Activated naive CD4-positive, alpha-beta T cell treated with anti-CD3 and anti-CD28 coated beads for 36 hours (primary cell): ENCODE measurements at places on chromosomes 13 and 19. TPM values are rescaled to one million over a fixed set of nuclear protein-coding genes. Genes with fewer than 3 reads are reported as not detected.

DNA sequence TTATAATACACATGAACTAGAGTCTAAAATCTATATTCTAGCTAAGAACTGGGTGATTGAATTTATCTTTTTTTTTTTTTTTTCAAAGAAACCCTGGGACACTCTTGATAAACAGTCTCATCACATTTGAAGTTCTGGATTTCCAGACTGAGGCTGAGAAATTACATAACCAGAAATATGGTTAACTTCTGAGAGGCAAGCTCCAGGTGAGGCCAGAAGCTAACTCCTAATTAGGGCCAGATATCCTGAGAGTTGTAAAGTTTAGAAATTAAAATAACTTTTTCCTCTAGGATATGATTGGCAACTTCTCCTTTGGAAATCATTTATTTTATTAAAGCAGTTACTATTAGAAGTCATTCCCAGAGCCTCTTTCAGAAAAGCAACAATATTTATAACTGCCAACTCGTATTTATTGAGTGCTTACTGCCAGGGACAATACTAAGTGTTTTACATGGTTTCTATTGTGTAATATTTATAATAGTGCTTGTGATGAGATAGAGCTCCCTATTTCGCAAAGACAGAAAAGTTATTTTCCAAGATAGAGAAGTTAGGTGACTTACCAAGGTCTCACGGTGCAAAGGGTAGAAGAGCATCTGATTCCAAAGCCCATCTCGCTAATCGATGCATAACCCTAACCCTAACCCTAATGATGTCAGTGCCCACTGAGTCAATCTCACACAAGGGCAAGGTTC, 187.7 kb downstream of the DCT start:
- H3K27ac ChIP-seq: no peak overlapping the region
- H3K27me3 ChIP-seq: no peaks in the 10 kb centered on the region
- no peaks in the 10 kb centered on the region for H3K36me3 ChIP-seq
- no peak for DNase-seq
- peaks cover 2% of the 10 kb centered on the region for H3K4me1 ChIP-seq

DNA sequence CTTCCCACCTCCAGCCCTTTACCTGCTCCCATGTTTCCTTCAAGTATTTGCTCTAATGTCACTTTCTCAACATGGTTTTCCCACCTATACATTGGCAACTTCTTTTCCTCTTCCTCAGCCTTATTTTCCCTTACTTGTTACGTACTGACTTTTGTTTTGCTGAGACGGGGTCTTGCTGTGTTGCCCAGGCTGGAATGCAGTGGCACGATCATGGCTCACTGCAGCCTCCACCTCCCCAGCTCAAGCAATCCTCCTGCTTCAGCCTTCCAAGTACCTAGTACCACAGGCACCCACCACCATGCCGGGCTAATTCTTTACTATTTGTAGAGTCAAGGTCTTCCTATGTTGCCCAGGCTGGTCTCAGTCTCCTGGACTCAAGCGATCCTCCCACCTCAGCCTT, 5.0 kb downstream of the PRODH2 start:
- H3K4me1 ChIP-seq: no peaks in the 10 kb centered on the region
- no peaks in the 10 kb centered on the region for H3K36me3 ChIP-seq
- H3K27ac ChIP-seq: no peak overlapping the region
- H3K4me3 ChIP-seq: no peak overlapping the region

GRCh38 chr13:44814161-44814560, 175.1 kb downstream of the NUFIP1 start:
- peaks cover 17% of the 10 kb centered on the region for H3K27me3 ChIP-seq
- DNase-seq: no peak
- no peak overlapping the region for H3K27ac ChIP-seq
- no peak overlapping the region for H3K4me3 ChIP-seq

Gene ZNF208
- 0.96 TPM for total RNA-seq

Gene ZNF793
- total RNA-seq: 3.9 TPM

GRCh38 chr13:45820106-45820838, 31.3 kb downstream of the SIAH3 start:
- no peak overlapping the region for H3K4me3 ChIP-seq
- no peak overlapping the region for H3K27ac ChIP-seq
- no peaks in the 10 kb centered on the region for H3K4me1 ChIP-seq

Gene TNFSF9
- 1.3 TPM for total RNA-seq

Gene FAM124A
- not detected for total RNA-seq

DNA sequence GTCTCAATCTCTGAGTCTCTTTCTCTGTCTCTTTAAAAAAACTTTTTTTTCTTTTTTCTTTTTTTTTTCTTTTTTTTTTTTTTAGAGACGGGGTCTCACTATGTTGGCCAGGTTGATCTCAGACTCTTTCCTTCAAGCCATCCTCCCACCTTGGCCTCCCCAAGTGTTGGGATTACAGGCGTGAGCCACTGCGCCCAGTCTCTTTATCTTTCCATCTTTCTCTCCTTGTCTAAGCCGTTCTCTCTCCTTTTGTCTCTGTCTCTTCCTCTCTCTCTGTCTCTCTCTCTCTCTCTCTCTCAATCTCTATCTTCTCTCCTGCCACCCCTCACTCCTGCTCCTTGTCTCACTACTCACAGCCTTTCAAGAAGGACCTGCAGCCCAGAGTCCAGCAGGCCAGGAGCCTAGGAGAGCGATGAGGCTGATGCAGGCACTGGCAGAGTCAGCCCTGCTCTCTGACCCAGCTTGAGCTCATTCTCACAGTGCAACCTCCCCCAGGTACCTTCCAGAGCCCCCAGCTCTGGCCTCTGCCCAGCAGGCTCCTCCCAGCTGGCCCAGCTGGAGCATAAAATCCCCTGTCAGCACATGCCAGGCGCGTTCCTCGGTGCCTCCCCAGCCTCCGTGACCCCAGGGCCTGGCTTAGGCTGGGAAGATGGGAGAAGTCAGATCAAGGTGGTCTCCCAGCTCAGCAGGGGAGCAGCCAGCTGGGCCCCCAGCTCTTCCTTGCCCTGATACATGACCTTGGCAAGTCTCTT, at the start of gene NPHS1:
Gene NPHS1, minus strand, starts transcription at position 476 of the 752 bp plus-strand sequence. CDS start 667 bp downstream, outside the sequence.
- no peak for DNase-seq
- H3K4me3 ChIP-seq: no peak within 1 kb of the TSS
- peaks cover 7% of the 10 kb centered on the region for H3K4me1 ChIP-seq
- peaks cover 37% of the 10 kb centered on the region for H3K27me3 ChIP-seq

Gene BTBD2
- total RNA-seq: 49.0 TPM

GRCh38 chr19:14505488-14506239, 9.7 kb upstream of the GIPC1 start:
- H3K4me3 ChIP-seq: no peak overlapping the region
- DNase-seq: peak; percentile 87
- H3K4me1 ChIP-seq: peaks cover 63% of the 10 kb centered on the region
- H3K27ac ChIP-seq: peak overlapping the region; percentile 69
- no peaks in the 10 kb centered on the region for H3K27me3 ChIP-seq

Gene GZMM
- 20.7 TPM for total RNA-seq

- H3K27me3 ChIP-seq: no peaks in the 10 kb centered on the region
- H3K4me3 ChIP-seq: no peak overlapping the region
- no peaks in the 10 kb centered on the region for H3K4me1 ChIP-seq
- no peaks in the 10 kb centered on the region for H3K36me3 ChIP-seq
- no peak overlapping the region for H3K27ac ChIP-seq
- no peak for DNase-seq
These were observed 2753.0 kb downstream of the PCDH9 start for GRCh38 chr13:64477146-64477545.

DNA sequence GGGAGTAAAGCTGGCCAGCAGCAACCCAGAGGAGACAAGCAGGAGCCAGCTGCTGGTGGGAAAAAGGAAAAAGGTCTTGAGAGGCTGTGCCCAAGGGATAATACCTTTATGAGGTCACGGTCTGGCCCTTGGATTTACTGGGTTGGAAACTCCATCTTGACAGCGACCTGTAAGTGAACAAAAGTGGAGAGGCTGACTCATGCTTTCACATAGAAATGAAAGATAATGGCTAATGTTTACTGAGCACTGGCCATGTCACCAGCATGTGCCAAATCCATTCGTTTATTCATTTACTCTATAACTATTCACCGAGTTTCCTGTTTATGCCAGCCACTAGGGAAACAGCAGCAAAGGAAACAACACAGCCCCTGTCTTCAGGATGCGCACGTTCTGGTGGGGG, 4.7 kb downstream of the VRK3 start:
- no peak for DNase-seq
- H3K27ac ChIP-seq: peak overlapping the region; percentile 43

DNA sequence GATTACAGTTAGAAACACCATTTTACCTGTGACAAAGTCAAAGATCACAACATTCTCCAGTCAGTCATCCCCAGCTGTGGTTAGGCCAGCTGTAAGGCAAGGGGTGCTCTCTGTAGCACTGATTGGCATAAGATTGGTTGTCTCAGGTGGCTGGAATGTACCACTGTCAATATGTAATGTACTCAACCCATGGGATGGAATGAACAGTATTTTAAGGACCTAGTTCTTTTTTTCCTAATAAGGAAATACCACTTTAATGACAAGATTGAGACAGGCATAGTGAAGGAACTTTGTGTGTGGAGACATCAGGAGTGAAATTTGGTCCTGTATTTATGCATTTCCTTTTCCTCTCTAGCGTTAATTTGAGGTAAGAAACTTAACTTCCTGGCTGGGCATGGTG, 310.7 kb downstream of the ITGBL1 start:
- H3K27me3 ChIP-seq: peaks cover 19% of the 10 kb centered on the region
- no peak for DNase-seq
- no peak overlapping the region for H3K27ac ChIP-seq
- no peaks in the 10 kb centered on the region for H3K4me1 ChIP-seq

- no peak overlapping the region for H3K4me3 ChIP-seq
- no peaks in the 10 kb centered on the region for H3K36me3 ChIP-seq
- no peak overlapping the region for H3K27ac ChIP-seq
- H3K27me3 ChIP-seq: no peaks in the 10 kb centered on the region
These were observed 85.9 kb downstream of the SLITRK1 start for GRCh38 chr13:83796364-83796763.

- peaks cover 39% of the 10 kb centered on the region for H3K36me3 ChIP-seq
- no peaks in the 10 kb centered on the region for H3K27me3 ChIP-seq
- no peaks in the 10 kb centered on the region for H3K4me1 ChIP-seq
- H3K27ac ChIP-seq: no peak overlapping the region
- H3K4me3 ChIP-seq: no peak overlapping the region
- DNase-seq: no peak
These were observed 36.2 kb downstream of the METTL21C start for GRCh38 chr13:102658660-102659059.

DNA sequence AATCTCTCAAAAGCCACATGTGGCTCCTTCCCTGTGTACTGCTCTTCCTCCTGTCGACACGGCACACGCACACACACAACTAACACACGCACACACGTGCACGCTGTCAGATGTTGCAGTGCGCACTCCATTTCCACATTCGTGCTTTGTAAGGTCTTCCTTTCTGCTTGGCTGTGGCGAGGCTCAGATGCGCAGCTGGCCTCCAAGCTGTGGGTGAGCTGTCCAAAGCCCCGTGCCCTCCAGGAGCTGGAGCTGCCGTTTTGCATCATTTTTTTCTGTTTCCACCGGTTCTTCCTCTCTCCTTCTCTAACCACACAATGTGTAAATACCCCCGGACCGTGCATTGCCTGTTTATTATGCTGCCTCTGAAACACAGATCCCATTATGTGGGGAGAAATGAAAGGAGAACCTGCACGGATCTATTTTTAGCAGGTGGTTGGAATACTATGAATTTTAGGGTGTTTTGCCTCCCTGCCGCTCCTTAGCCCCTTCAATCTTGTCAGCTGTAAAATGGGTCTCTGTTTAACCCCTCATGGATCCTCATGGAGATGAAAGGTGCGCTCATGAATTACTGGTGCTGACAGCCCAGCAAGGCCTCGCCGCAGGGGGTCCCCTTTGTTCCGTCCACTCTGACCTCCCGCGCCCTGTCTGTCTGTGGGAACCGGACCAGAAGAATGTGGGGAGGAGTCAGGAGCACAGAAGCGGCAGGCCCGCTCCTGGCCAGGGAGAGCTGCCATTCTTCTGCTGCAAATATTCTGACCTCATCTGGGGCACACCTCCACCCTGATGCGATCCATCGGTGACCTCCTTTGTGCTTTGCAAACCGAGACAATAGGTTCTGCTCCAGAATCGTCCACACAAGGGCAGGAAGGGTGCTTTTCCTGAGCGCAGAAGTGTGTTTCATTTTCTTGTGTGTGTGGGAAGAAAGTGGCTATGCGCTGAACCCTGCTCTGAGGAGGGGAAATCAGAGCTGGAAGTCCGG, 137.7 kb downstream of the SOX1 start:
- H3K36me3 ChIP-seq: no peaks in the 10 kb centered on the region
- peaks cover 6% of the 10 kb centered on the region for H3K4me1 ChIP-seq
- H3K27ac ChIP-seq: no peak overlapping the region
- peaks cover 50% of the 10 kb centered on the region for H3K27me3 ChIP-seq
- DNase-seq: no peak
- no peak overlapping the region for H3K4me3 ChIP-seq

DNA sequence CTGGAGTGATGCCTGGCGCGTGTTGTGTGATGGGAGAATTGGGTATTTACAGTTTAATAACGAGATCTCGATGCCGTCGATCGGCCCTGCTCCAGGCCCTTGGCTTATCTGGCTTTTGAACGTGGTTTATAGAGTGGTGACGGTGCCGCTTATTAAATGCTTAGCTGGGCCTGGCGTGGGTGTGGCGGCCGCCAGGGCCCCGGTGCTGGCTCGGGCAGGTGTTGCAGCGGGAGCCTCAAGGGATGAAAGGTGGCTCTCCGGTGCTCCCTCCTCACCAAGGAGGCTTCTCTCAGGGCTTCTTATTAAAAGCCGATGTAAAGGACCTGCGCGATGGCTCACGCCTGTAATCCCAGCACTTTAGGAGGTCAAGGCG, 173.8 kb downstream of the KDM4B start:
- H3K27ac ChIP-seq: no peak overlapping the region
- no peaks in the 10 kb centered on the region for H3K27me3 ChIP-seq
- DNase-seq: no peak
- no peak overlapping the region for H3K4me3 ChIP-seq

GRCh38 chr19:48617146-48617937, 1.6 kb downstream of the RPL18 start:
- no peak for DNase-seq
- H3K27me3 ChIP-seq: no peaks in the 10 kb centered on the region
- H3K4me3 ChIP-seq: peak overlapping the region; percentile 99
- H3K27ac ChIP-seq: peak overlapping the region; percentile 99
- H3K4me1 ChIP-seq: peaks cover 41% of the 10 kb centered on the region

Gene CGB3
- total RNA-seq: not detected

DNA sequence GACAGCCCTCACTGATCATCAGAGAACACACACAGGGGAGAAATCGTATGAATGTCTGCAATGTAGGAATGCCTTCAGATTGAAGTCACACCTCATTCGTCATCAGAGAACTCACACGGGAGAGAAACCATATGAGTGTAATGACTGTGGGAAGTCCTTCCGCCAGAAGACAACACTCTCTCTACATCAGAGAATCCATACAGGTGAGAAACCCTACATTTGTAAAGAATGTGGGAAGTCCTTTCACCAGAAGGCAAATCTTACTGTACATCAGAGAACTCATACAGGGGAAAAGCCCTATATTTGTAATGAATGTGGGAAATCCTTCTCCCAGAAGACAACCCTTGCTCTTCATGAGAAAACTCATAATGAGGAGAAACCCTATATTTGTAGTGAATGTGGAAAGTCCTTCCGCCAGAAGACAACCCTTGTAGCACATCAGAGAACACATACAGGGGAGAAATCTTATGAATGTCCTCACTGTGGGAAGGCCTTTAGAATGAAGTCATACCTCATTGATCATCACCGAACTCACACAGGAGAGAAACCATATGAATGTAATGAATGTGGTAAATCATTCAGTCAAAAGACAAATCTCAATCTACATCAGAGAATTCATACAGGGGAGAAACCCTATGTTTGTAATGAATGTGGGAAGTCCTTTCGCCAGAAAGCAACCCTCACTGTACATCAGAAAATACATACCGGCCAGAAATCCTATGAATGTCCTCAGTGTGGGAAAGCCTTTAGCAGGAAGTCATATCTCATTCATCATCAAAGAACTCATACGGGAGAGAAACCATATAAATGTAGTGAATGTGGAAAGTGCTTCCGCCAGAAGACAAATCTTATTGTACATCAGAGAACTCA, 32.5 kb downstream of the ZNF567 start:
- H3K27me3 ChIP-seq: no peaks in the 10 kb centered on the region
- no peak overlapping the region for H3K27ac ChIP-seq
- no peak overlapping the region for H3K4me3 ChIP-seq
- peaks cover 68% of the 10 kb centered on the region for H3K36me3 ChIP-seq
